ENCODE measurements at places on chromosomes 16 and 17.

- peak; percentile 79 for DNase-seq
Observed at GRCh38 chr17:15233022-15233805, 31.9 kb downstream of the PMP22 start.

DNA sequence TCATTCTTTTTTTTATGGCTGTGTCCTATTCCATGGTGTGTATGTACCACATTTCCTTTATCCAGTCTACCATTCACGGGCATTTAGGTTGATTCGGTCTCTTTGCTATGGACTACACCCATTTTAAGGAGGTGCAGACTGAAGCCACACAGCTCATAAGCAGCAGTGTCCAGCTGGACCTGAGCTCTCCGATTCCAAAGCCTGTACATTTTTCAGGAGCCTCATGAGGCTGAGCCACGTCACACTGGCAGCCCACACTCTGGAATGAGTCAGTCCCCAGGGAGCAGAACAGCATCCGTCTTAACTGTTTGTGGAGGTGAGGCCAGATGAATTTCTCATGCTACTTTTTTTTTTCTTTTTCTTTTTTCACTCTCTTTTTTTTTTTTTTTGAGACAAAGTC lies 116.1 kb downstream of the C16orf95 start:
- peak; percentile 78 for DNase-seq

- DNase-seq: no peak
Observed at GRCh38 chr17:58969156-58969555, 137.5 kb downstream of the TRIM37 start.

- DNase-seq: peak; percentile 40
Observed at GRCh38 chr17:58414596-58414997, 2.7 kb downstream of the RNF43 start.

- peak; percentile 94 for DNase-seq
Observed at GRCh38 chr17:45147581-45148182, 593 bp upstream of the HEXIM1 start.

- DNase-seq: peak; percentile 28
Observed at GRCh38 chr17:44362949-44363612, 572 bp downstream of the FAM171A2 start.

DNA sequence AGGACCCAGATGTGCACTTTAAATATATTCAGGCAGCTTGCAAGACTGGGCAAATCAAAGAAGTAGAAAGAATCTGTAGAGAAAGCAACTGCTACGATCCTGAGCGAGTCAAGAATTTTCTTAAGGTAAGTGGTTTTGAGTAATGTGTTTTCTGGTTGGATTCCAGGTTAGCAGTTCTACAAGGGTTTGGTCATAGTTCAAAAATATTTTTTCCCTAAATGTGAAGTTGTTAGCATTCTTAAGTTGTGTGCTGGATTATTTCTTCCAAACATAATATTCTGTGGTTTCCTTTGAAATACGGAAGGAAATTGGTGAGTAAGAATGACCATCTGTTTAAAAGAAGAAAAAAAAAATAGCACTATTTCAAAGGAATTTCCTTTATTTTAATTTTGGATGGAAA lies 38.4 kb downstream of the PTRH2 start:
- DNase-seq: peak; percentile 93

GRCh38 chr17:40556198-40556661 lies 9.0 kb downstream of the CCR7 start:
- DNase-seq: no peak

- no peak for DNase-seq
Observed at GRCh38 chr17:55284944-55285339, 20.2 kb downstream of the HLF start.

GRCh38 chr17:18246880-18247612 lies 11.5 kb downstream of the FLII start:
- peak; percentile 62 for DNase-seq

GRCh38 chr17:48757524-48757961 lies 29.0 kb upstream of the HOXB13 start:
- DNase-seq: peak; percentile 54

DNA sequence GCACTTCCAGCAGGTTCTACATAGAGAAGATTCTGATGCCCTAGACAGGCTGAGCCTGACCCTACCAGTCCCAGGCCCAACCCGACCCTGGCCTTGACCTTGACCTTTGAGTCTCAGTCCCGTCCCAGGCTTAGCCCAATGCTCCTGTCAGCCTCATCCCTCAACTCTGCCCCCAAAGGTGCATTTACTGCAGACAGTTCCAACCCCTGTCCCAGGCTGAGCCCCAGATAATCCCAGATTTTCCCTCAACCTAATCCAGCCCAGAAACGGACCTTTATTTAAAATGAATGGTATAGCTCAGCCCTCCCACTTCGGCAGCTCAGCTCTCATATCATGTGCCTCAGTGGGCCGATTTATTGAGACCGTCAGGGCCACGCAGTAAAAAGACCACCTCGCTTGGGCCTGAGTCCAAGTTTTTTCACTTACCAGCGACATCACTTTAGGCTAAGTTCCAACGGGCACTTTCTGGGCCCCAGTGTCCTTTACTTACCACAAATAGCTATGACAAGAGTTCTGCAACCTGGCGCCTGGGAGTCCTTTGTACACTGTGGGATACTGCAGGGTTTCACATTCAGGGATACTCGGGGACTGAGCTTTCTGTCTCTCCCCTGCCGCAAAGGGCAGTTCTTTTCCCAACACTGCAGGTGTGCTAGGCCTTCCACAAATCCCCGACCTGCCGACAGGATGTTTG lies 89.5 kb downstream of the WSCD1 start:
- no peak for DNase-seq

DNA sequence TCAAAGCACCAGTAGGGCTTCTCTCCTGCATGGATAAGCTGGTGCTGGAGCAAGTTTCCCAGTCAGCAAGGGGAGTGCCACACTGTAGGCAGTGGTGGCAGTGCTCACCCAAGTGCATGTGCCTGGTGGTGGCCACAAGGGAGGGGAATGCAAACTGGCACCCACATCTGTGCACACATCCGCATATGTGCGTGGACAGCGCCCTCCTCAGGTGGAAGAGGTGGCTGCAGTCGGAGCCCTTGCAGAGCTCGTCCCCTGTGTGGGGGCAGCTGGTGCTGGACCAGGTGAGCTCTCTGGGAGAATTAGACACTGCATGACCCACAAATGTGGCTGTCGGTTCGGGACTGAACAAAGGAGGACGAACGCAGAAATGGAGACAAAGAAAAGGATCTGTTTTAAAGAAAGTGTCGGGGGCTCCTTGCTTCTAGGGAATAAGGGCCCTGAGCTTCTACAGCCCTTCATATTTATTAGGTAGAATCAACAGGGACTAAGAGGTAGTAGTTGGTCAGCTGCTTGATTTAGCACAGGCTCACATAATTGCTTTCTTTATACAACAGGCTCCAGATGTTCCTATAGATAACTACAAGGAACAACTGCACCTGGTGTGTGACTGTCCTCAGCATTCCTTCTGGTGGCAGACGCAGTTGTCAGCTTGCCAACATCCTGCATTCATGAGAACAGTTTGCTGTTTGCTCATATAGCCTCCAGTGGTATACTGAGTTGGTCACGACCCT lies 5.3 kb upstream of the ZNF689 start:
- peak; percentile 50 for DNase-seq

GRCh38 chr17:80860101-80860671 lies 131.5 kb upstream of the CHMP6 start:
- DNase-seq: no peak

DNA sequence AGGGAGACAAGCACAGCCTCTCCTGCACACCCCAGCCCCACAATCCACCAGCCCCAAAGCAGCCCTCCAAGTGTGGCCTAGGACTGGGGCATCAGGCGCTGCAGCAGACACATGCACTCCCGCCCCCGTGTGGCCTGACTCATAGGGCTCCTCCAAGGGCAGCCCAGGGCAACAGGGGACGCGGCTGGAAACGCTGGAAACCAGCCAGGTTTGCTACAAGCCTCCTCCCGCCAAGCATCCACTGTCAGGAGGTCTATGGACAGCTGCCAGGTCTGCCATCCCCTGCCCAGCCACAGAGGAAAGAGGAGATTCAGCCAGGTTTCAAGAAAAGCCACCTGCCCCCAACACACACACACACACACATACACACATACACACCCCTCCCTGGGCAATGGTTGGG lies 25.8 kb downstream of the SRCIN1 start:
- peak; percentile 37 for DNase-seq

- DNase-seq: peak; percentile 34
Observed at GRCh38 chr17:8290043-8290442, 1.6 kb downstream of the RANGRF start.

- DNase-seq: no peak
Observed at GRCh38 chr17:82830249-82830661, 9.6 kb downstream of the ZNF750 start.

DNA sequence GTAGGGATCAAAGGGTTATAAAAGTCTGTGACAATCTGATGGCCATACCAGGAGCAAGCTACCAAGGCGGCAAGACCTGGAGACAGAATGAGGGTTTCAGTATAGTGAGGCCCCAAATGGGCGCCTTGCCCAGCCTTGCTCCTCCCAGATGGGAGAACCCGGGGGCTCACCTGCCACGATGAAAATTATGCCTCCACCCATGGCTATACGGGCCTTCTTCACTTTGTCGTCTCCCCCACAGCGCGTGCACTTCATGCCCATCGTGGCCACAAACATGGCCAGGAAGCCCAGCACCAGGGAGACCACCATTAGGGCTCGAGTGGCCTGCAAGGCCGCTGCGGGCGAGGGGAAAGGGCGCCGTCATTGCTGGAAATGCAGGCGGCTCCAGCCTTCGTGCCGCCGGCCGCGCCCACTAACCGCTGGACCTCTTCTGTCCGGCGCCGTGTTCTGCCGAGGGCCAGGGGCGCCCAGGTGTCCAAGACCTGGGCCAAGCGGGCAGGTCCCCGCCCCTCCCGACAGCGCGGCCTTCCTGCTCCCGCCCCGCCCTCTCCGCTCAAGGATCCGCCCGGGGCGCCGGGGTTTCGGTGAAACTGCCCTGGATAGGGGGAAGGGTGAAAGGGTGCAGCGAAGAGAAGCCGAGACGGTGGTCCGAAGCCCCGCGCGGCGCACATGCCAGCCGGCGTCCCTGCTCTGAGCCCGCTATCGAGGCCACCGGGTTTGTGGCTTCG lies 1.5 kb downstream of the CLDN7 start:
- DNase-seq: peak; percentile 70

DNA sequence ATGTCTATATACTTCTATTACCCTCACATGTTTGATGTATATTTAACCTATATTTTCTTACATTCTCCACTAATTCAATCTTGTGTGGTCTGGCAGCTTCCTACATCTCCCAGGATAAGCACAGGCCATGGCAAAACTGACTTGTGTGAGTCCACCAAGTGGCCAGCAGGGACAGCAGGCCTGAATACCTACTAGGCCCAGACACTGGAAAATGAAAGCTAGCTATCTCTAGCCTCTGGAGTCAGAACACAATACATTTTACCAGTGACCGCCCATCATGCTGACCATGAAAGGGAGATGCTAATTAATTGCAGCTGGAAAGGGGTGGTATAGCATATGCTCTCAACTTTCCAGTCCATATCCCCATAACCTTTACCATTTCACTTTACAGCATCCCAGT lies 132.3 kb downstream of the PCTP start:
- DNase-seq: no peak

DNA sequence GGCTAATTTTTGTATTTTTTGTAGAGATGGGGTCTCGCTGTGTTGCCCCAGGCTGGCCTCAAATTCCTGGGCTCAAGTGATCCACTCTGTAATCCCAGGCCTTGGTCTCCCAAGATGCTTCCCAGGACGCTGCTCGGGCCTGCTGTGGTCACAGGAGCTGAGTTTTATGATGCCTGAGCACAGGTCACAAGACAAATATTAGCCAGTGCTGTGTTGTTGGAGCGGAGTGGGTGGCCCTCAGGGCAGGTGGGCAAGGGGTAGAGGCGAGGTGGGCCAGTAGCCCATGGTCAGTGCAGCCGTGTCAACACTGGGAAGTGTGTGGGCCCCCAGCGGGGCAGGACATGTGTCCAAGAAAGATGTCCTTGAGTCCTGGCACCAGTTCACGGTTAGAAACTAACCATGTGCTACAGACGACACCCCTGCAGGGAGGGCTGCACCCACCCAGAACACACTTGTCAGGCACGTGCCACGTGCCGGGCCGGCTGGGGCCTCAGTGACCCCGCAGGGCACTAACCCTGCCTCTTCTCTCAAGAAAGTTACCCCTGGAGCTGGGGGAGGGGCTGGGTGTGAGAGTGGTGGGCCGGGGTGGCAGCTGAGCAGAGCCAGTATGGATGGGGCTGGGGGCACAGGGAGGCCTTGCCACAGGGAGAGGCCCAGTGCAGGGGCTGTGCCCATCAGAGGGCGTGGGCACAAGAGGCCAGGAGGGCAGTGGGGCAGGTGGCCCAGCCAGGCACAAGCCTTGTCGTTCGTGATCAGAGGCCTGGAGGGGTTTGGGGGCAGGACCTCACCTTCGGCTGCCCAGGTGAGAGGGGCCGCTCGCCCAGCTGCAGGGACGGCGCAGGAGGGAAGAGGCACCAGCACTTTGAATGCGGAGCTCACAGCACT lies 103.1 kb upstream of the CHMP6 start:
- DNase-seq: no peak
